T-helper 22 cell (primary cell): ENCODE measurements at places on chromosomes 12 and 14.

- no peak for DNase-seq
These were observed 274.9 kb upstream of the LMO3 start for GRCh38 chr12:16880864-16881285.

GRCh38 chr12:49609059-49609874 lies 3.8 kb upstream of the FAM186B start:
- DNase-seq, result no peak

- no peak for DNase-seq
These were observed 472.5 kb downstream of the ADAMTS20 start for GRCh38 chr12:43079476-43079875.

- DNase-seq, result no peak
These were observed 183.1 kb downstream of the KLHL28 start for GRCh38 chr14:44778604-44779003.

GRCh38 chr14:101133068-101133467 lies 229.5 kb upstream of the RTL1 start:
- DNase-seq, result no peak

DNA sequence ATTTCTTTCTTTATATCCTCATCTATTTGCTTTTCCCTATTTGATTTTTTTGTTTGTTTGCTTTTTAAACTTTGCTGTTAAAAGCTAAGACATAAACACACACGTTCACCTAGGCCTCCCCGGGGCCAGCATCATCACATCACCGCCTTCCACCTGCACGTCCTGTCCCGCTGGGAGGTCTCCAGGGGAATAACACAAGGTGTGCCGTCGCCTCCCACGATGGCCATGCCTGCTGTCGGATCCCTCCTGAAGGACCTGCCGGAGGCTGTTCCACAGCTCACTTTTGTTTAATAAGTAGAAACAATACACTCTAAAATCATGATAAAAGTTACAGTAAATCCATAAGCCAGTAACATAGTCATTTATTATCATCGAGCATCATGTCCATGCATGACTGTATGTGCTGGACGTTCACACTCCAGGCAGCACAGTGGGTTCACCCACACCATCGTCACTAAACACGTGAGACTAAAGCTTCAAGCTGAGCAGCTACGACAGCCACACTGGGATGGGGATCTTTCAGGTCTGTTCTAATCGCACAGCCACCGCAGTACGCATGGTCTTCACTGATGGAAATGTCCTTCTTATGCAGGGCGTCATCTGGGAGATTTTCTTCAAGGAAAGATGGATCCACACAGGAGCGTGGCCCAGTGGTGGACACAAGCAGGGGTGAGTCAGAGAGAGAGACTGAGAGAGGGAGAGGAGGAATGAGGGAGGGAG lies 3.6 kb downstream of the RIMBP2 start:
- no peak for DNase-seq

DNA sequence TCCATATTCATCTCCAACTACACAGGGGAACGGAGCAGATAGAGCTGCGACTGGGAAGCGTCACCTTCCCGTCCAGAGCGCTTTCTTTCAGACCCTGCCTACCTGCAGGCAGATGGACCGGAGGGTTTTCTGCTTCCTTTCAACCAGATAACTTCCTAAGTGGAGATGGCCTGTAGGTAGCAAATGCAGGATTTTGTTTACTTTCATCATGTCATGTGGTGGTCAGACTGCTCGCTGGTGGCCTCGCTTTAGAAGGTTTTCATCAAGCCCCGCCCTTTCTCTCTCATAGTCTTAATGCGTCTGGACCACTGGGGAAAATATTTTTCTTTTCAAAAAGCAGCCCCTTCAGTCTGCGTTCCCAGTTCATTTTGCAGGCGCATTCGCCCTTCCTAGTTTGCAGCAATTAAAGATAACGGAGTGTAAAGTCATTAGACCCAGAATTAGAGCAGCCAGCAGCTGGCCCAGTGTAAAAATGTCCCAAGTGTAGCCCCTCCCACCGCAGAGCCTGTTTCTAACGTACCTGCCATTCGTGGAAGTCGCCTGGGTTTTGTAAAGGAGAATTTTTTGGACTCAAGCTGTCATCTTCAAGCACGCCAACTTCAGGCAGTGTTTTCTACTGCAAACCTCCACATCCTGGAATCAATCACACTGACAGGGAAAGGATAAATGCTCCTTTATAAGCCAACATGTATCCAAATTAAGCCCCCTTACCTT lies 68.9 kb downstream of the TESC start:
- no peak for DNase-seq

GRCh38 chr12:94012071-94012470 lies 136.3 kb upstream of the PLXNC1 start:
- no peak for DNase-seq

GRCh38 chr12:91704446-91704845 lies 441.2 kb downstream of the BTG1 start:
- no peak for DNase-seq

DNA sequence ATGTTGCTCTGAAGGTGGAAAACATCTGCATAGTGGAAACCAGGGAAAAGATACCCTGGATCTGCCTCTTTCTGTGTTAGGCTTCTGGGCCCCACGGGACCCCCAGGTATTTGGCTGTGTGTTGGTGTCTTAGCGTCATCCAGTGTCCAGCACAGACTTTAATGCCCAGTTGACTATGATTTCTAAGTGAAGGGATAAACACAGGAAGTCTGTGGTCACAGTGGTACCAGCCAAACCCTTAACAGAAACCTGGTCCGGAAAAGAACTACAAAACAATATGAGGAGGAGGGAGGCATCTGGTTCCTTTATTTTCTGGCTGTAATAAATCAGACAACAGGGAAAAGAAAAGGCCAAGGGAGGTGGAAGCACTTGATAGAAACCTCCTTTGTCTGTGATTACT lies 56.4 kb downstream of the CMKLR1 start:
- DNase-seq, result no peak

GRCh38 chr14:97155814-97156213 lies 358.6 kb downstream of the VRK1 start:
- no peak for DNase-seq

GRCh38 chr12:24378548-24379407 lies 429.3 kb upstream of the SOX5 start:
- DNase-seq, result no peak

DNA sequence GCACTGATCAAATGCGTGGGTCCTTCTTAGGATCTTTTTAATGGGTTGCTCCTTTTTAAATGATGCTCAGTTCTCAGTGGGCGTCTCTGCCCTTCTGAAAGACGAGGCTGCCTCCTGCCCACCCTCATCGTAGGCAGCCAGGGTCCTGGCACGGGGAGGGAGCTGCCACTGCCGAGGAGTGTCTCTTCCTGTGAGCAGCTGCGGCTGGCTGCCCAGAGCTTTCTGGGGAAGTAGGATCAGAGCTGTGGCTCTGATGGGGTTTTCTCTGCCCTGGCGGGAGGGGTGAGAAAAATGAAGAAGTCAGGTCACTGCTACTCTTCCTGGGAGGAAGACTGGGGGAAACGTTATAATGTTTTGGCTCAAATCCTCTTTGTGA lies 31.1 kb upstream of the BEGAIN start:
- no peak for DNase-seq

- DNase-seq, result no peak
These were observed 5.6 kb upstream of the HMGA2 start for GRCh38 chr12:65818454-65819382.

DNA sequence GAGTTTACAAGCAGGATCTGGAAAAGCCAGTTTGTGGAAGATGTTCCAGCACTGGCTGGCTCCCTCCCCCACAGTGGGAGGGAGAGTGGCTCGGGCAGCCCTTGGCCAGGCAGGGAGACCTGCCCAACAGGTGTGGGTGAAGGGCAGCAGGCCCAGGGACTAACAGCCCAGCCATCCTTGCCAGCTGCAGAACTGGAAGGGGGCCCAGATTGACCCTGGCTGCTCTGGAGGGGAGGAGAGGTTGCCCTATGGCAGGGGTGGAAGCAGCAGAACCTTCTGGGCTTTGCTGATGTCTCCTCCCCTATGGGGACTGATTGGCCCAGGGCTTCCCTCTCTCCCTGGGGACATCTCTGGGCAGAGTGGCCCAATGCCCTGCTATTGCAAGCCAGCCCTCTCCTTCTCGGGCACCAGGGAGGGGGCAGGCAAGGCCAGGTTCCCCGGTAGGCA lies 20.5 kb downstream of the IRF2BPL start:
- no peak for DNase-seq

- no peak for DNase-seq
These were observed 88.2 kb downstream of the CHGA start for GRCh38 chr14:93011141-93011529.

- no peak for DNase-seq
These were observed 47.8 kb downstream of the UBE3B start for GRCh38 chr12:109525279-109525585.

DNA sequence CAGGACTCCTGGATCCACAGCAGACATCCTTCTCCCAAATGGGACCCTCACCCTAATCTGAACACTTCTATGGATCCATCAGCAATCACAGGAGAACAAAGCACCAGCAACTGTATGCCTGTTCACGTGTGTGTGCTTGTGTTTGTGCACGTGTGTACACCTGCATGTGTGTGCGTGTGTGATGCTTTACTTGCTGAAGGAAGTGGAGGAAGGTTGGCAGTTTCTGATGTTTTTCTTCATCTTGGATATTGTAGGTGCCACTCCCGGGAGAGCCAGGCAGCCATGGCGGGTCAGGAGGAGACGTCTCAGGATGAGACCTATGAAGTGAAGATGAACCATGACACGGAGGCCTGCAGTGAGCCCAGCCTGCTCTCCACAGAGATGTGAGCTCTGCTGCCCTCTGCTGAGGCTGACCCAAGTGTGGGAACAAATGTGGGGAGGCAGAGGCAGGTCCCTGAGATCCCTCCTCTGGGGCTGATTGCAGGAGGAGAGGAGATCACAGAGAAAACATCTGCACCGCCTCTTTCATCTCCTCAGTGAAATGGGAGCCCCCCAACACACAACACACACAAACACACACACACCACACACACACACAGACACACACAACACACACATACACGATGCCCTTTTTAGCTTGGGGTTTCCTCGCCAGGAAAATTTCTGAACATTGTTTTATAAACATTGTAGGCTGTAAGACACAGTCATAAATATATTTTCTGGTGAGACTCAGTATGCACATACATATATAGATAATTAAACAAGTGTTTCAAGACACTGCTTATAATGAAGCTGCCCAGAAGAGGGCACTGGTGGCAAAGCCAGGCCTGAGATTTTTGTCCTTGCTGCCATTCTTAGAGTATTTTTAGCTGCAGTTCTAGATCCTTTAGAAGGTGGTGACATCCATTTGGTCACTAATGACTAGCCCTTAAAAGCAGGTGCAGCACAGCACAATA lies 112.2 kb upstream of the FKBP4 start:
- DNase-seq, result no peak

GRCh38 chr12:131131808-131132117 lies 178.1 kb downstream of the ADGRD1 start:
- no peak for DNase-seq

GRCh38 chr12:113906411-113907200 lies 59.5 kb downstream of the RBM19 start:
- DNase-seq, result no peak

GRCh38 chr12:26790645-26790994 lies 42.4 kb downstream of the ITPR2 start:
- DNase-seq, result no peak

DNA sequence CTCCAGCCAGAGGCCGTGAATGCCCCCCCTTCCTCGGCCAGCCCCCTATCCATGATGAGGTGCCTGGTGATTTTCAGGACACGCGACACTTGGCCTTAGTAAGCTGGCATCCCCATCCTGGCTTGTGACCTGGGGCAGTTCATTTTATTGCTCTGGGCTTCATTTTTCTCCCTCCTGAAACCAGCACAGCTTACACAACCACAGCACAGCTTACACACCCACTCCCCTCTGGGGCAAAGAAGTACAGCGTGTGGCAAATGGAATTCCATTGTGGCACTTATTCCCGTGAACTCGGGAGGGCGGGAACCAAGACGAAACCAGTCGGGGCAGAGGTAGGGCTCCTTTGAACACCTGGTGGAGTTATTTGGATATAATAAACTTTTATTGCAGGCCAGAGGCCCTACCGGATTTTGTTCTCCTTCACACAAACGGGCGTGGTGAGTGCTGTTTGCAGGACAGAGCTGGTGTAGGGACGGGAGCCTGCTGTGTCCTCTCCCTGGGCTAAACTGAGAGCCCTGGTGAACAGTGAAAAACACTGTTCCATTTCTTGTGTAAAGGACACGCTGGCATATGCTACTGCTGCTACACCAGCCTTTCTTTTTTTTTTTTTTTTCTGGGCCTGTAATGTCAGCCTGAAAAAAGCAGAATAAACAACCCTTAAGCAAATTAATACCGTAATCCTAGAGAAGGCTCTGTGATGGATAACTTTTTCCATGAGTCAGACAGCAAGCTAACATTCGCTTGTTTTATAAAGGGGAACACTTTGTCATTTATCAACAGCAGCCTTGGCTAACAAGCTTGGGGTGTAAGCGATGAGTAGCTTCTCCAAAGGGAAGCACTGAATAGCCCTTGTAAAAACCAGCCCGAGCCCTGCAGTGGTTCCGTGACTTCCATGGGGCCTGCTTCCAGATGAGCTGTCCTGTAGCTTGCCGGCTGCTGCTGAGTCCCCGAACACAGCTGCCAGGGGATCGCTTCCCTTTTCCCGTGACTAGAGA lies 29.3 kb downstream of the CD9 start:
- DNase-seq, result no peak

- no peak for DNase-seq
These were observed 303 bp downstream of the PUS7L start for GRCh38 chr12:43758247-43758727.

DNA sequence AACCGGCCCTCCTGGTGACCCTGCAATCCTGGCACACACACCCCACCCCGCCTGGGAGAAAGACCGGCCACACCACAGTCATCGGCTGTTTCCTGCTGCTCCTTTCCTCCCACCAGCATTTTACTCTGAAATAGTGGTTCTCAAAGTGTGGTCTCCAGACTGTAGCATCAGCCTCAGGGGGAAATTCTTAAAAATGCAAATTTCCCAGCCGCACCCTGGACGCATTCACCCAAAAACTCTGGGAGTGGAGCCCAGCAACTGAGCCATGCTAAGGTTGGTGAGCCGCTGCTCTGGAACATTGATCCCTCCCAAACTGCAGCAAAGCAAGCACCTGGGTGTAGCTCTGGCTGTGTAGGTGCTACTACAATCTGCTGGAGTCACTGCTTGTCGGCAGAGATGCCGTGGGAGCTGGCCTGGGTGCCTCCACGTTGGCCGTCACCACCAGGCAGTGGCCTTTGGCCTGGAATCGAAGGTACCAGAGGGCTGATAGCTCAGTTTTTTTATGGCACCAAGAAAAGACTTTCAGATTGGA lies 38.4 kb upstream of the BCL2L14 start:
- DNase-seq, result no peak

GRCh38 chr14:65703996-65704395 lies 291.5 kb downstream of the FUT8 start:
- no peak for DNase-seq

GRCh38 chr12:72178871-72179270 lies 93.3 kb upstream of the TRHDE start:
- no peak for DNase-seq
